ENCODE measurements at places on chromosomes 6 and 20. TPM values are rescaled to one million over a fixed set of nuclear protein-coding genes. Genes with fewer than 3 reads are reported as not detected.

UBD gene
- total RNA-seq = 158 TPM

NKAPL gene
- total RNA-seq = 0.52 TPM

DNA sequence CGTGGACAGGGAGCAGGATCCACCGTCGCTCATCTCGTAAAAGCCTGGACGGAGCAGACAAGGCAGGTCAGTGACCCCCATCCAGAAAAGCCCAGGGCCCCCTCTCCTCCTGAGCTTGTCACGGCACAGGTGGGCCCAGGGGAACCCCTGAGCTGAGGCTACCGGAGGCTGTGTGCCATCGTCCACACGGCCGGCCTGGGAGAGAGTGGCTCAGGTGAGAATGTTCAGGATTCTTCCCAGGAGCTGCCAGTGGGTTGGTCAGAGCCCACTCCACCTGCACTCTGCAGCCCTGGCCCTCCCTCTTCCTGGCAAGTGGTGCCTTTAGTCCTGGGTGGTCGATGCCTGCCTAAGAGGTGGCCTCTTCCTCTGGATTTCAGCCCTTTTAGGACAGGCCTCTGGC is 9.2 kb downstream of the DACT2 start:
- DNase-seq = no peak

GRCh38 chr6:42045538-42046460 is 4.5 kb upstream of the TAF8 start:
- peak; percentile 85 for DNase-seq

DNA sequence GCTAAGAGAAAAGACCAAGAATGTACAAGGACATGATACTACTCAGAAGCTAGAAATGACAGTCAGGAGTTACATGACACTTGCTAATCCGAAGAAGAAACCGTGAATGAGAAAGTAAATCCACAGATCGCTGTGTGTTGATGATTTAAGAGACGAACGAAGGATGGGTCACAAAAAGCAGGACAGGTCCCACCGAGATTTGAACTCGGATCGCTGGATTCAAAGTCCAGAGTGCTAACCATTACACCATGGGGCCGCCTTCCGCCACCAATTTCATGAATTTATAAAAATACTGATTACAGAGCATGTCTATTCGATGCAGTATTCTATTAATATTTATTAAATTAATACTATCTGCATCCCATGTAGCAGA is 54.0 kb upstream of the BTN3A2 start:
- DNase-seq = no peak

Measured in thymus (tissue), 14 donors.